ENCODE measurements at places on chromosomes 2 and 18. TPM values are rescaled to one million over a fixed set of nuclear protein-coding genes. Genes with fewer than 3 reads are reported as not detected.

DNA sequence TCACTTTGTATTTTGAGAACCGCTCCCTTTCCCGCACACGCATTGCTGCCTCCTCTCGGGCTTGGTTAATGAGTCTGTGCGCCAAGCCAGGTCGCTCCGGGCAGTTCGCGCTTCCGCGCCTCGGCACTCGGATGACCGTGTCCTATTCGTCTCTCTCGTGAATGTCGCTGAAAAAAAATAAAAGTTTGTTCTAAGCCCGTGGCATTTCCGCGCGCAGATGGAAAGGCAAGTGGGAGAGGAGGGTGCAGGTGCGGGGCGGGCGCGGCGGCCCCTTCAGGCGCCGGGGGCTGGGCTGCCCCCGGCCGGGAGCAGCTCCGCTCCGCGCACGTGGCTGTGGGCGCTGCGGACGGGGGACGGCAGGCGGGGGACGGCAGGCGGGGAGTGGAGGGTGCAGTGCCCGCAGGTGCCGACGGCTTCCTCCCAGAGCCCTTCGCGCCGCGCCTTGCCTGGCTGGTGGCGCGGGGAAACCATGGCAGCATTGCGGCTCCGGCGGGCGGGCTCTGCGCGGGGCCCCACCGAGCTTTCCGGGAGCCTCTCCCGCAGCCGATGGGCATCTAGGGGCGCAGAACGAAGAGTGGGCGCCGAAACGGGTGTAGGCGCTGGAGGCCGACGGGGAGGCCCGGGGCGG is 159.6 kb upstream of the SIX2 start:
- DNase-seq = peak; percentile 71

DNA sequence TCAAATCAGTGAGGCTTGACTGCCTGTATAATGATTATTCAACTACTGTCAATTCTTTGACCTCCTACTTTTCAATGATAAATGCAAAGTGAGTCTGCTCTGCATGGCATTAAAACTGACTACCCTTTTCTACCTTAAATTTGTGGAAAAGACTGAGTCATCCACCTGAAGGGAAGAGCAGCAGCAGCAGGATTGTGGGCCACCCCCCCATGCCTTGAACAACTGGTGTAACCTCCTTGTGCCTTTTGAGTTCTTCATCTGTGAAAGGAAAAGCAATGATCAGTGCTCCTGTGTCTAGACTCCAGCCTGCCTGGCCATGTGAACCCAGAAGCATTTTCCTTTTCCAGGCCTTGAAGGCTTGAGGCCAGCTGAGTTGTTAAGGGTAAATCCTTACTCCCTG is 102.9 kb downstream of the OSR1 start:
- DNase-seq = no peak

GRCh38 chr2:239508261-239508660 is 107.4 kb upstream of the HDAC4 start:
- no peak for DNase-seq

DNA sequence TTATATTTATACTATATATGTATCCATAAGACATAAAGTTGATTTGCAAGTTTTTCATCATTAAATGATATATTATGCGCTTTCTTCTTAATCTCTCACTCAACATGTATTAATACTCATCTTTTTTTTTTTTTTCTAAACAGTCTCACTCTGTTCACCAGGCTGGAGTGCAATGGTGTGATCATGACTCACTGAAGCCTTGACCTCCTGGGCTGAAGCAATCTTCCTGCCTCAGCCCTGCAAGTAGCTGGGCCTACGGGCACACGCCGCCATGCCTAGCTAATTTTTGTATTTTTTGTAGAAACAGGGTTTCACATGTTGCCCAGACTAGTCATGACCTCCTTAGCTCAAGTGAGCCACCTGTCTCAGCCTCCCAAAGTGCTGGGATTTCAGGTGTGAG is 51.4 kb upstream of the MAP4K3 start:
- no peak for DNase-seq

DNA sequence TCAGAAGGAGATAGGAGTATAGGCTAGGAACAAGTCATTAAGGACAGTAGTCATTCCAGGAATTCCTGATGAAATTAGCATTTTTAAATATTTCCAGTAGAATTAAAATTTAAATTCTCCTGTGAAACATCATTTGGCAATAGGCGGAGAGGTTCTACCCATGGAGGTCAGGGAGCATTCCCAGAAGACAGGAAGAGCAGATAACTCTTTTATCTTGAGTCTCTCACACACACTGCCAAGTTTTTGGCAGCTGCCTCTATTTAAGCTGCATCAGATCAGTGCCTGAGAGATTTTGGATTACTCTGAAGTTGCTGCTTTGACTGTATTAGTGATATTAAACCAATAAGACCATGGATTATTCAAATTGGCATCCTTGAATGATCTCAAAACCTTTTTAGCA is 714.7 kb downstream of the EPHA4 start:
- DNase-seq = no peak

DNA sequence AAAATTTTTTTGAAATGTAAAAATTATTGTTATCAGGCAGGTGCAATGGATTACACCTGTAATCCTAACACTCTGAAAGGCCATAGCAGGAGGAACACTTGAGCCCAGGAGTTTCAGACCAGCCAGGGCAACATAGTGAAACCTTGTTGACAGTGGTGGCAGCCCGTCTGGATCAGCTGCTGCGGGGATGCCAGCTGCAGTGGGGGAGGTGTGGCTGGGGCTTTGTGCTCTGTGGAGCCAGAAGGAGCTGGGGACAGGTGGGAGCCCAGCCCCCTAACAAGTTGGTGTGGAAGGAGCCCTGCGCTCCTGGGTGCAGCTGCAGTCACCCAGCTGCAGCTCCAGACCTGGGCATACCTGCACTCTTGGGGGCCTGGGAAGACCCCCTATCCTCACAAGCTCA is 182.4 kb upstream of the MC4R start:
- DNase-seq = no peak

- DNase-seq = no peak
Measured at GRCh38 chr18:34131006-34131405, 93.7 kb downstream of the NOL4 start.

GRCh38 chr2:170723446-170723958 is 8.4 kb downstream of the SP5 start:
- DNase-seq = peak; percentile 62

DNA sequence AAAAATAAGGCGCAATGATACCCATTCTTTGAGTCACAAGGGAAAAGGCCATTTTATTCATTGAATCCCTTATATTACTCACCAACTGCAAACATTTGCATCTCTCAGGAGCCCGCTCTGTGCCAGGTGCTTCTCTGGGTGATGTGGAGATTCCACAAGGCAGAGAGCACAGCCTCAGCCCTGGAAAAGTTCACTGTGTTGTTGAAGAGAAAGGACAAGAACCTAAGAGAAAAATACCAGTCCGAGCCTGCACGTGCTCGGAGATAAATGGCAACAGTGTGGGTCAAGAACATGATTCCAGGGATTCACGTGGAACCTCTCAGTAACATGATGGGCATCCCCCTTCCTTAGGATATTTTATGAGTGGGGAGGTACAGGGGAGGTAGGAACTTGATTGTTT is 11.8 kb downstream of the GNAL start:
- no peak for DNase-seq

- peak; percentile 45 for DNase-seq
Measured at GRCh38 chr2:26316041-26316440, 29.9 kb upstream of the SELENOI start.

GRCh38 chr2:197498937-197499593 is 575 bp downstream of the HSPD1 start:
- DNase-seq = peak; percentile 85

DNA sequence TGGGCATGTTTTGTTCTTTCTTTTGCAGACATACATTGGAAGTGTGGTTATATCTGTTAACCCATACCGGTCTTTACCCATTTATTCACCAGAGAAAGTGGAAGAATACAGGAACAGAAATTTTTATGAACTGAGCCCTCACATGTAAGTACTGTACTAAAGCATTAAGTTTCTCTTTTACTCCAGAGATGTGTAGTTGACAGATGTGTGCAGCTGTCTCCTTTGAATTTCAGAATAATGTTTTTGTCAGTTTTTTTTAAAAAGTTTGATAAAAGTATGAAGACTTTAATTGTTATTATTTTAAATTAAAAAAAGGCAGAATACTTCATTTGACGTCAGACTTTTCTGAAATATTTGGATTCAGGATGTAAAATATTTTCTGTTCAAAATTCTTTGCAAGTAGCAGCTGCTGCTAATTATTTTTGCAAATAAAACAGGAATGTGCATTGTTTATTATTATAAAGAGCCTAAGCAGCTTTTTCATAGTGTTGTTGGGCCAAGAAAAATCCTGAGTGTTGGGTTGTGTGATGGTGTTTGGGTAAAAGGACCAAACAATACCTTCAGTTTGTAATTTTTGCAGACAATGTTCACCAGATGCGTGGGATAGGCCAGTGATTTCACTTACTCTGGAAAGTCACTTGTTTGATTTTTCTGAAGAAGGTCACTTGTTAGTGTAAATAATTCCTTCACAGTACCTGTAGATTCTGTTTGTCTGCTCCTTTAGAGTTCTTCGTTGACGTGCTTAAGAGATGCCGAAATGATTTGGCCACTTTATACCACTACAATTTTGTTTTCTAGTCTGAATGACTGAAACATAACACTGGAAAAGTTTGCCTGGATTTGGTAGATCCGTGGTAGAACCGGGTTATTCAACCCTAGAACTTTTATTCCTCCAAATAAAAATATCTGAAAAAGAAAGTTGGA is 51.1 kb downstream of the MYO1B start:
- no peak for DNase-seq

GRCh38 chr18:77071061-77071460 is 61.5 kb downstream of the MBP start:
- no peak for DNase-seq

GRCh38 chr2:10253596-10254372 is 48.9 kb upstream of the HPCAL1 start:
- no peak for DNase-seq

GRCh38 chr18:10202845-10203321 is 251.6 kb upstream of the APCDD1 start:
- DNase-seq = peak; percentile 80

DNA sequence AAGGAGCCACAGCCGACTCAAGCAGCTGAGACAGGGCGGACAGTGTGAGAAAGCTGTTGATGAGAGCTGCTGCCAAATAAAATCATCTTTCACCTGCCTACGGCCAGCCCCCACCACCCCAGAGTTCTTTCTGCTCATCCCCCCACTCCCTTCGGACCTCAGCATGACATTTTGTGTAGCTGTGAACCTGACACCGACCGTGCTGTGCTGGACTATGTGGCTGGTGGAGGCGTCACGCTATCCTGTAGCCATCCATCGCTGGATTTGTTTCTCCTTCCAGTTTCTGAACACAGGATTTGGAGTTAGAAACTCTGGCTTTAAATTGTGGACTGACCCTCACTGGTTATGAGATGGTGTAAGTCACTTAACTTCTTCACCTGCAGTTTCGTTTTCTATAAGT is 317.3 kb downstream of the DCDC2C start:
- no peak for DNase-seq

GRCh38 chr2:135701442-135701841 is 40.2 kb upstream of the UBXN4 start:
- DNase-seq = no peak

DNA sequence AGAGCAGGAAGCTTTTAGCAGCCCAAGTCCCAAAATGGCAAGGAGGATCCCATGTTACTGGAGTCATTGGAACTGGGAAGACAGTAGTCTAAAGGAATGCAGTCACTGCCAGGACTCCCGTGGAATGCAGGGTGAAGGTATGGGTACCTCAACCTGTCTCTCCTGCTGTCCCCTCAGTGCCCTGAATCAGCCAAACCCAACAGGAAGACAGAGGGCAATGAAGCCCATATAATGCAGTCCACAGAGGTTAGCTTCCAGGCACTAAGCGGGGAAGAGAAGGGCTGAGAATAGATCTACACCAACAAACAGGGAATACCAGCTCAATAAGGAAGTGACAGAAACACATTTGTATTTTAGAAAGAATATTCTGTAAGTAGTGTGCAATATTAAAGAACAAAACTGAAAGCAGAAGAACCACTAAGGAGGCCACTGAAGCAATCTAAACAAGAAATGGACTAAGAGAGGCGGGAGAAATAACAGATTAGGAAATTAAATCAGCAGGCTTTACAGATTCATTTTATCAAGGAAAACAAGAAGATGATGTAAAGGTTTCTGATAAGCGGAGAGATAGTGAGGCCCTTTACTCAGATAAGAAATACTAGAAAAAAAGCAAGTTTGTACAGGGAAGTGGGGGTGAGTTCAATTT is 8.3 kb downstream of the NEMP2 start:
- DNase-seq = no peak

DNA sequence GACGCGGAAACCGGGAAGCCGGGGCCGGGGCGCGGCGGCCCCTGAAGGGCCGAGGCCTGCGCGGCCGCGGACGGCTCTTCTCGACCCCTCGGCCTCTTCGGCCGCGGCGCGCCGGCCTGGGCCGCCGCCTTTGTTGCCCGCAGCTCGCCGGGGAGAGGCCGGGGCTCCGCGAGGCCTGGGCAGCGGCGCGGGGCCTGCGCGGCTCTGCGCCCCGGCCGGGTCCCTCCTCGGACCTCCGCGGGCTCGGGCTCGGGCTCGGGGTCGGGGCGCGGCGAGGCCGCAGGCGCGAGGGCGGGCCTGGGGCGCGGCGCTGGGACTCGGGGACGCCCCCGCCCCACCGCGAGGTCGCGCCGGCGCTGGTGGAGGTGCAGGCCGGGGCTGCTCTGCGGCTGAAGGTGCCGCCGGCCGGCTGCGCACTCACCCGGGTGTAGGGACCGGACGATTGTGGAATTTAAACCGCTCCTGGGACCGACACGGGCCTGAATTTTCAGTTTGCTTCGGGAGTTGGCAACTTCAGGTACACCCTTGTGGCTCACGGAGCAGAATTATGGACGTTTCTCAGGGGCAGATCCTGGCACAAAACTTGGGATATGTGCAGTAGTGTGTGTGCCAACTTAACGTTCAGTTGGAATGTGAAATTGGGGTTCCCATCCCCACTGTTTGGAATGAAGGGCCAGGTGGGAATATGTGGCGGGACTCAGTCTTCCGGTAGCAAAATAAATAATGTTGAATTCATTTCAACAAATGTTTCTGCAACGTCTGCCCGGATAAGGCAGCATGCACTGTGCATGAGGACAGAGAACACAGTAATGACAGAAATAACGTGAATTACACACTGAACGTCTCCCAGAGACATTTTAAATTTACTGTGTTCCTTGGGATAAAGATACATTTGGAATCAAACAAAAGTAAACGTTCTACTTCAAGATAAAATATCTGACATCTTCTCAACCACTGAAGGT is 787 bp downstream of the SOCS6 start:
- DNase-seq = peak; percentile 78

GRCh38 chr2:206259376-206260187 is 14.9 kb upstream of the ZDBF2 start:
- DNase-seq = no peak

GRCh38 chr2:217950401-217950871 is 52.4 kb downstream of the TNS1 start:
- DNase-seq = no peak

- DNase-seq = no peak
Measured at GRCh38 chr2:182910965-182911364, 44.5 kb upstream of the FRZB start.

Gene CSRNP3
- total RNA-seq = 14.7 TPM

Gene ASB1
- total RNA-seq = 29.2 TPM

Gene TGIF1
- 261 TPM for total RNA-seq

Gene LOXL3
- 39.1 TPM for total RNA-seq

Gene ERICH2
- 0.43 TPM for total RNA-seq

Gene NCKAP5
- total RNA-seq = 0.43 TPM

Gene RNF103
- total RNA-seq = 26.5 TPM
